ENCODE measurements at places on chromosomes 2 and 18.

- no peak for DNase-seq
Observed at GRCh38 chr2:68764806-68765311, 30.2 kb downstream of the ARHGAP25 start.

GRCh38 chr2:113407446-113408099 is 29.9 kb upstream of the ZNG1B start:
- DNase-seq, result no peak

- peak; percentile 1 for DNase-seq
Observed at GRCh38 chr18:6203791-6204190, 210.9 kb downstream of the L3MBTL4 start.

GRCh38 chr2:141595316-141595920 is 535.4 kb downstream of the LRP1B start:
- no peak for DNase-seq

Measured in NCI-H774 (cell line).